Heart right ventricle (tissue), 16 donors: ENCODE measurements at places on chromosomes 6 and 20. TPM values are rescaled to one million over a fixed set of nuclear protein-coding genes. Genes with fewer than 3 reads are reported as not detected.

The GPSM3 gene
- polyA plus RNA-seq, result 6.2 TPM

The SSTR4 gene
- not detected for polyA plus RNA-seq

The PABPC1L gene
- 2.6 TPM for polyA plus RNA-seq

The CPNE1 gene
- polyA plus RNA-seq, result 114 TPM

The TLDC2 gene
- 0.01 TPM for polyA plus RNA-seq

The TGM2 gene
- 146 TPM for polyA plus RNA-seq

The PIM1 gene
- polyA plus RNA-seq, result 10.8 TPM

The GMNN gene
- polyA plus RNA-seq, result 15.6 TPM

The GGTLC1 gene
- polyA plus RNA-seq, result not detected

The RAB23 gene
- 3.1 TPM for polyA plus RNA-seq

The CARMIL1 gene
- polyA plus RNA-seq, result 8.2 TPM

The NKAPL gene
- polyA plus RNA-seq, result 9.7 TPM

The EPHA7 gene
- 0.67 TPM for polyA plus RNA-seq

The OTOR gene
- not detected for polyA plus RNA-seq

The MCUR1 gene
- 81.6 TPM for polyA plus RNA-seq

The FLRT3 gene
- 0.04 TPM for polyA plus RNA-seq

The TFAP2C gene
- 0.07 TPM for polyA plus RNA-seq

The SIGLEC1 gene
- polyA plus RNA-seq, result 13.0 TPM

The SLC22A7 gene
- polyA plus RNA-seq, result not detected

The FUT9 gene
- not detected for polyA plus RNA-seq

The ANKRD66 gene
- not detected for polyA plus RNA-seq

The FAM210B gene
- polyA plus RNA-seq, result 27.1 TPM

The NOTCH4 gene
- polyA plus RNA-seq, result 33.0 TPM

The ZNF335 gene
- polyA plus RNA-seq, result 13.1 TPM

The BIRC7 gene
- not detected for polyA plus RNA-seq

The KHDC1L gene
- not detected for polyA plus RNA-seq

The PNLDC1 gene
- 0.09 TPM for polyA plus RNA-seq

The WASF1 gene
- polyA plus RNA-seq, result 1.2 TPM

The LZTS3 gene
- 9.1 TPM for polyA plus RNA-seq

The COL21A1 gene
- 14.3 TPM for polyA plus RNA-seq

The C6orf141 gene
- polyA plus RNA-seq, result 0.62 TPM

The FAM209B gene
- polyA plus RNA-seq, result 0.62 TPM

The IL17F gene
- polyA plus RNA-seq, result not detected

The IYD gene
- polyA plus RNA-seq, result not detected

The CST2 gene
- not detected for polyA plus RNA-seq

The RSPO3 gene
- 0.20 TPM for polyA plus RNA-seq

The MYLK2 gene
- 0.16 TPM for polyA plus RNA-seq

The OR2B6 gene
- polyA plus RNA-seq, result not detected

The ULBP1 gene
- 0.07 TPM for polyA plus RNA-seq

The PCSK2 gene
- polyA plus RNA-seq, result 0.38 TPM

The FGD2 gene
- polyA plus RNA-seq, result 6.7 TPM

The SLC32A1 gene
- not detected for polyA plus RNA-seq
